ENCODE measurements at places on chromosomes 12 and 14. TPM values are rescaled to one million over a fixed set of nuclear protein-coding genes. Genes with fewer than 3 reads are reported as not detected.

DNA sequence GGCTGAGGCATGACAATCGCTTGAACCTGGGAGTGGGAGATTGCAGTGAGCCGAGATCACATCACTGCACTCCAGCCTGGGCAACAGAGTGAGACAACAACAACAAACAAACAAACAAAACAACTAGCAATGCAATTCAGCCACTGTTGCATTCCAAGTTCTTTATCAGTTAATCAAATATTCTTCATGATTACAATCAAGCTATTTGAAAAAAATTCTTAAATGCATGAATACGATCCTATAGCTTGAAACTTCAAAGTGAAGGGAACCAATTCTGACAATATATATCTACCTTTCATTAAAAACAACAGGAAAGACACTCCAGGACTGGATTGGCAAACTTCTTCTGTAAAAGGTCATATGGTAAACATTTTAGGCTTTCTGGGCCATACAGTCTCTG lies 31.3 kb upstream of the OTX2 start:
- DNase-seq = no peak

DNA sequence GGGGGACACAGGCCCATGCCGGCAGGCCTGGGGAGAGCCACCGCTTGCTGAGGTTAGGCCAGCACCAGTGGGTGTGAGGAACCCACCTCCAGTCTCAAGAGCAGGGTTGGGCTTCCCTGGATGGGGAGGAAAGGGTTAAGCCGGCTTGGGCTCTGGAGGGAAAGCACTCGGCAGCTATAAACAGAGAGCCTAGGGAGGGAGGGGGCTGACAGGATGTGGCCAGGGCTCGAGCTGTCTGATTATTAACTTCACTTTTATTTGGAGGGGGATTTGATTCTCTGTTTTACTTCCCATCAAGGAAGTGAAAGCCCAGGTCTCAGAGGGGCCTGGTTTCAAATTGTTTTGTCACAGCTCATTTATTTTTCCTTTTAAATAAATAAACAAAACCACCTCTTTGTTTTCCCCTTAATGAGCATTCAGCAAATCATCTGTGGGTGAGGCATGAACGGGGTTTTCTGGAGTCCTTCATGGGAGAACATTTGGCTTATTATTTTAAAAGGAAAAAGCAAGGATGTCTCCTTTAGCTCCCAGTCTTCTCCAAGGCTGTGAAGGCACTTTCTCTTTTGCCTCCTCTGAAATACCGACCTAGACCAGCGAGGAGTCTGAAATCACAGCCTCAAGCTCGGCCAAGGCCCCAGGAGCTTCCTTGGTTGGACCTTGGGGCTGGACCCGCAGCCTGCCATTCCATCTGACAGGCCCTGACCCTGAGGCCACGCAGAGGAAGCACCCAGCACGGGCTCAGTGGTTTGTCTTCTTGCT lies 21.9 kb upstream of the ZFP36L1 start:
- DNase-seq = peak; percentile 61

GRCh38 chr14:50321009-50321660 lies 9.0 kb downstream of the DMAC2L start:
- peak; percentile 81 for DNase-seq

- peak; percentile 28 for DNase-seq
Measured at GRCh38 chr14:73612339-73613045, at the start of gene ACOT6. Gene ACOT6, plus strand, starts transcription at chr14:73612517. Its CDS starts 55 bp downstream, at chr14:73612572.

GRCh38 chr14:45038256-45038655 lies 45.7 kb upstream of the PRPF39 start:
- DNase-seq = no peak

DNA sequence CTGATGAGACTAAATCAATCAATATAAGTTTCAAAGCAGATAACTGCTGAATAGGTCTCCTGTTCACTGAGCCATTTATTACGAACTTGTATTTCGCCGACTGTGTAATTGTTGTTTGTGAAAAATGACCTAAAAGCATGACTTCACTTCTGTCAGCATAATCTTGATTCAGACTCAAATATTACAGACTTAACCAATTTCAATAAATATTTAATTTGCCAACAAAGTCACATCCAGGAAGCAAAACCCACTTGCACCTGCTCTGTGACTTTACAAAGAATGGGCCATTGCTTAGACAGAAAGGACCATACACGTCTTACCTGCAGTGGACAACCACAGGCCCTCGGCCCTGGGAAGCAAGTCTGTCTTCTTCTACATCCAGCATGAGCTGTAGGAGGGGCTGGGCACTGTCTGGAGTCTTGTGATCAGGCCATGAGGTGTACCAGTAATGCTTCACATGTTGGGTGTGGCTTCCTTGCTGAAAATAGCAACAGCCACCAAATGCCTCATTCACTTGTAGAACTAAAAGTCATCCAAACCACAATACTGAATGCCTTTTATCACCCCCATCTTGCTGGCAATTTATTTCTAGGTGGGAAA lies 23.5 kb upstream of the PTPRB start:
- DNase-seq = no peak

GRCh38 chr12:10635306-10635705 lies 21.9 kb upstream of the MAGOHB start:
- DNase-seq = no peak

DNA sequence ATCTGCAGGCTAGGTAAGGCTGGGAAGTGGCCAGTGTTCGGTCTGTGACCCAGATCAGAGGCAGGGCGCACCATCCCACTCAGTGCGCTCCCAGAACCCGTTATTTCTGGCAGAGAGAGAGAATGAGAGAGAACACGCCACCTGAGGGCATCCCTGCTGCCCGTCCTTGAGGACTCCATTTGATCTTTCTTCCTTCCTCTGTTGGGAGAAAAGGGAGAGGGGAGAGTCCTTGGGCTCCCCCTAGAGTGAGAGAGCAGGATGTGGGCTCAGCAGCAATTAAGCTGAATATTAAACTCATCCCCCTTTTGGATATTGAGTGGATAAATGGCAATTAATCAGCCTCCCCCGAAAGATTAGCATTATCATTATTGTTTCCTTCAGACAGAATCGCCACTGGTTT lies 70.6 kb downstream of the IFT43 start:
- no peak for DNase-seq

- DNase-seq = no peak
Measured at GRCh38 chr12:116731801-116732200, 6.1 kb downstream of the SPRING1 start.

DNA sequence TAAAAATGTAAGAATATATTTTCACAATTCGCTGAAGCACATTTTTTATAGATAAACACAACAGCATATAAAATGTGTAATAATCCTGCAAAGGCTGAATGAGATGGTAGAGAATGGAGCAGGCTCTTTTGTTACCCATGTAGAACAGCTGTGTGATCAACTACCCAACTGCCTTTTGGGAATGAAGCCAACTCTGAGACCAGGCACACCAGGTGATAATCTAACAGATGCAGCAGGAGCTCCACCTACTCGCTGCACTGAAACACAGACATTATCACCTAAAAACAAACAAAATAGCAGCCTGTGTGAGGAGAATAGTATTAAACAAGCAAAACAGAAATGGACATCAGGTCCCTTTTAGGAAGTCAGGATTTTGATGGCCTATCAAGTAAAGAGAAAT lies 183.3 kb downstream of the CCDC59 start:
- DNase-seq = no peak

GRCh38 chr12:64733857-64734256 lies 25.3 kb downstream of the GNS start:
- DNase-seq = no peak

DNA sequence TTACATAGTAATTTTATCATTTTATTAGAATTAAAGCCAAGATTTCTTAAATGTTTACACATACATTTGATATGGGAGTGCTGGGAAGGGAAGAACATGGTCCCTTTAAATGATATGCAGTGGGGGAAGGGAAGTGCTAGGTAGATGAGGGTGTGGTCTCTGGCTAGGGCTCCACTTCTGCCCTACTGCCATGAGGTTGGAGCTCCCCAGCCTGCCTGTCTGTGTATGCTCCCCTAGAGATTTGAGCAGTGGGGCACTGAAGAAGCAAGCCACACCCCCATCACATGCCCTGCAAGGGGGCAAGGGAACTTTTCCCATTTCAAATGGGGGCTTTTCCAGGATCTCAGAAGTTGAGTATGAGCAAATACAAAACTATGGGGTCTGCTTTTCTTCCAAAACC lies 25.5 kb downstream of the CLECL1 start:
- no peak for DNase-seq

DNA sequence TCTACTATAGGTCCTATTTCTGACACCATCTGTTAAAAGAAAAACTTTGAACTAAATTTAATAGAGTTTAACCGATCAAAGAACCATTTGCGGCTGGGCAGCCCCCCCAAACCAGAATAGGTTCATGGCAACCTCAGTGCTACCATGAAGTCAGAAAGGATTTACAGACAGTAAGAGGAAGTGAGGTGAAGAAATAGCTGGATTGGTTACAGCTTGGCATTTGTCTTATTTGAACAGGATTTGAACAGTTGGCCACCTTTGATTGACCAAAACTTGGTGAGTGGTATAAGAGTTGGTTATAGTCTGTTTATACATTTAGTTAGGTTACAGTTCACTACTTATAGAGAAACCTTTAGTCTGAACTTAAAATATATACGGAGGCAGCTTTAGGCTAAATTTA lies 88.9 kb downstream of the TXNDC16 start:
- no peak for DNase-seq

DNA sequence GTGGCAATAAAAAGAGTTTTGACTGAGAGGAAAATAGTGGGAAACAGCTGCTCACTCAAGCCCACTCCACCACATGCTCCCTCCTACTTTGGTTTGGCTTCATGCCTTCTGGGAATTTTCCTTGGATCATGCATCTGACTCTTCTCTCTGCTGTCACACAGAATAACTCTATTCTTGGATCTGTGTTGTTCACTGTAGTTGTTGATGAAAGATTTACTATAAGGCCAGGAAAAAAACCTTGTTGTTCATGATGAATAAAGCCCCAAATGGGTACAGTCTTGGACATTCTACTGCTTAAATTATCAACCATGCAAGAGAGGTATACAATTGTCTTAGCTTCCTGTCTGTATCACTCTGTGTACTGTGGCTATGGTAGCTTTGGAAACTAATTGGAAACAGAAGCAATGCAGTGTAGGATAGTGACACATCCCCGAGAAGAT lies 70.5 kb downstream of the TMX1 start:
- no peak for DNase-seq

GRCh38 chr14:65824285-65824977 lies 411.9 kb downstream of the FUT8 start:
- peak; percentile 72 for DNase-seq

GRCh38 chr12:94112121-94112520 lies 36.3 kb upstream of the PLXNC1 start:
- DNase-seq = no peak

DNA sequence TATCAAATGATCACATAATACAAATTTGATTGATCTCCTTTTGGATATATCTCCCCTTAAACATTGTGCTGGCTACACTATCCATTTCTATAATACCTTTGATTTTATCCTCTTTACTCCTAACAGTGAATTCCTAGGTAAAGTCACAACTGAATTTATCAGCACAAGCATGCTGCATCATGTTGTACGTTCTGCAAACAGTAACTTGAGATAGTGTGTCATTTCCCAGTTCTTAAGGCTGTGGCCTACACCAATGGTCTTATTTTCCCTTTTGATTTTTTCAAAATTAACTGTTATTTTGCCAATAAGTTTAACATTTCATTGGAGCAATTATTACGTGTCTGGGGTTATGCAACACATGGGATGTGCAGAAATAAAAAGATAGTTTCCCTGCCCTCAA lies 24.8 kb downstream of the PRKCH start:
- no peak for DNase-seq

DNA sequence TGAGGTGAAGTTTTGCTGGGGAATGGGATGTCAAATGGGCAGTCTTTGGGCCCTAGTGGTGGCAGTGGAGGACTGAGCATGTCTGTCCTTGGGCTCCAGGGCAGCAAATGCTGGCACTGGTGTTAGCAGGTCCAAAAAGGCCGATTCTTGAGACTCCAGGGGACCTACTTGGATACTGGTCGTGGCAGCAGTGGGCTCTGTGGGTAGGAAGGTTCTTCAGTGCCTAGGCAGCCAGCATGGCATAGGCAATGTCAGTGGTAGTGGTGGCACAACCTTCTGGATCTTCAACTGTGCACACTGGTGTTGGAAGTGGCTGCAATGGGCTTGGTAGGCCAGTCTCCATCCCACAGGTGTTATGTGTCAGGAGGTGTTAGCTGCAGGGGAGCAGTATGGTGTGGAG lies 334.7 kb upstream of the KITLG start:
- DNase-seq = no peak

GRCh38 chr12:46450279-46450748 lies 77.7 kb upstream of the SLC38A2 start:
- no peak for DNase-seq

- DNase-seq = no peak
Measured at GRCh38 chr14:45891417-45892080, 638.5 kb upstream of the MIS18BP1 start.

- DNase-seq = no peak
Measured at GRCh38 chr14:39233680-39234326, at the start of gene MIA2. Gene MIA2, plus strand, starts transcription at chr14:39233915. Its CDS starts 200 bp downstream, at chr14:39234115.

DNA sequence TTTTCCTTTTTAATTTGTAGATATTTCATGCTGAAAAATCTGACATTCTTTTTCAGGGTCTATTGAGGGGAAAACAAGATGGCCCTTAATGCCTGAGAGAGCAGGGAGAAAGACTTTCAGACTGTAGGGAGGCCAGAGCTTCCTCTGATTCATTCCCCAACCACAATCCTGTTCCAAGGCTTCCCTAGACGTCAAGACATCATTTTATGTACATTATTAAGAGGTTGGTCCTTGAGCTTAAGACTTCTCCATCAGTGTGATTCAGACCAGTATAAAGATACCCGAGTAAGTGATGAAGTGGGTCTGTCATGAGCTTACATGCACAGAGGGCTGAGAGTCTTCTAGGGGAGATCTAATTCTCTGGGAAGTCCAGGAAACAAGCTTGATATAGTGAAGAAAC lies 57.3 kb downstream of the AVPR1A start:
- DNase-seq = no peak

DNA sequence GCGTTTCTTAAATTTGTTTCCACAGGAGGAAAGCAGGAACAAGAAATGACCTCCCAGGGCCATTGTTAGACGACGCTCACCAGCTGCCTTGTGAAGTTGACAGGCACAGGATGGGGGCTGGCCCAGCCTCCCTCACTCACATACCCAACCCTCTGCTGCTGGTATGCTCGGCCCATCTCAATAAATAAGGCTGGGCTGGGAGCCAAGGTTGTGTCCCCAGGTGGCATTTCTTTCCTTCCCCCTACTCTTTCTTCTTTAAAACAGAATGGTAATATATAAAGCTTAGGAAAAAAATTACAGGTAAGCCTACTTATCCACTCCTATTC lies 93.0 kb downstream of the ACTN1 start:
- DNase-seq = no peak

- DNase-seq = no peak
Measured at GRCh38 chr12:32885831-32886230, 10.7 kb downstream of the PKP2 start.

GRCh38 chr14:85762526-85762925 lies 232.6 kb downstream of the FLRT2 start:
- DNase-seq = no peak

CAPRIN2 gene
- 8.8 TPM for total RNA-seq

ABCD4 gene
- 38.2 TPM for total RNA-seq

AKAP3 gene
- total RNA-seq = 2.0 TPM

PTPRQ gene
- not detected for total RNA-seq

GPRC5A gene
- total RNA-seq = not detected

LTBR gene
- 1.4 TPM for total RNA-seq

Measured in CD8-positive, alpha-beta memory T cell (primary cell).